ENCODE measurements at places on chromosomes 6 and 20.

DNA sequence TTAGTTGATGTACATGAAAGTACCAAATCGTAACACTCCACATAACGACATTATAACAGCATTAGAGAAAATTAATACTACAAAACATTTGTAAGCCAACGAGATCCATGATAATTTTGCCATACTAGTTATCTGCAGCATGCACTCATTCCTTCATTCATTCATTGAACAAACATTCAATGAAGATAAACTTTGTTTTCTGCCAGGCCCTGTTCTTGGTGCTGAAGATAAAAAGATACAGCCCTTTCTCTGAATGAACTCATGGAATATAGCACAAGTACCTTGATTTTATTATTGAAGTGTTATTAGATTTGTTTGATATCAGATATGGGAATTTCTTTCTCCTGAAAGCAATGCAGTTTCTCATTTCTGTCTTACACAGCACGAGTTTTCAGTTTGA, 524.0 kb downstream of the TFAP2A start:
- DNase-seq: no peak

DNA sequence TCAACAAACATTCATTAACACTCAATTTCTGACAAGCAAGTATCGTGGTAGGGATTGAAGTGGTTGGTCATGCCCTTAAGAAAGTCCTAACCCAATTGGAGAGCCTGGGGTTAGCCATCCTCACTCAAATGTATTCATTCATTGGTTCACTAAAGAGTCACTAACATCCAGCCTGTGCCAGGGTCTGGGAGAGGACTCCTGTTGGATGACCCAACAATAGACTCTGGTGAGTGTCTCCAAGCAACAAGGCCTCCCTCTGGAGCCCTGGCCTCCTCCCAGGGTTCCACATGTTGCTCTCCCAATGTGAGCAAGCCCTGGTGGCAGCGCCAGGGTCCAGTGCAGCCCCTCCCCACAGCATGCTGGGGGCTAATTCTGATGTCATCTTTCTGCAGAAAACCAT, at the start of gene BPIFA3:
BPIFA3 (plus strand) TSS at position 301 of the 400 bp plus-strand sequence. CDS start 185 bp downstream, outside the sequence.
- no peak for DNase-seq

GRCh38 chr6:126574301-126574700, 234.4 kb downstream of the CENPW start:
- DNase-seq: no peak

DNA sequence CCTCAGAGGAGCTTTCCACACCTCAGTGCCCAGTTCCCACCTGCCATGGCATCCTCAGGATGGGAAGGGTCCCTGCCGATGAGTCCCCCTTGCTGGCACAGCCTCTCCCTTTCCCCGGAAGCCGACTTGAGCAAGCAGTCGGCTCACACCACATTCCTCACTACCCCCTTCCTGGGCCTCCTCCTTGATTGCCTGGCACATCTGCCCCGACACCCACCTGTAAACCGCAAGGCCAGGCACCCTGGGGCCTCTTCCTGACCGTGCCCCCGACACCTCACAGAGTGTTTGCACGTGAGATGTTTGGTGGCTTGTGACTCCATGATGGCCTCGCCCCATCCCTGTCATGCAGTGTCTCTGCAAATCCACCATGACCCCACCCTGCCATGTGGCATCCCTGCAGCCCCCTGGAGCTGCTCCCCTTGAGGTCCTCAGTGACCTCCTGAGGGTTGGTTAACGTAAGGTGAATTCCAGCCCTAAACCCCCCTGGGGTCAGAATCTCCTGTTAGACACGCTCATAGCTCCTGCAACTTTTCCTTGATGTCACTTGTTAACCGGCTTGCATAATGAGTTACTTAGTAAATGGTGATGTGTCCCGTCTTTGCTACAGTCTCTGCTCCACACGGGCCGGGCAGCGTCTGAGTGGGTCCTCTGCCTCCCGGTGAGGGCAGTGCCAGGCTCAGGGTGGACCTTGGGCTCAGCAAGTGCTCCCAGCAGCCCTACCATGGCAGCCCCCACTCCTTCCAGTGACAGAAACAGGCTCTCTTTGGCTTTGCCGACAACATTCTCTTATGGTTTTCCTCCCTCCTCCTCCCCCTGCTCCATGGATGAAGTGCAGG, 115.9 kb upstream of the FRMD1 start:
- DNase-seq: no peak

GRCh38 chr6:44120692-44121443, 6.4 kb downstream of the MRPL14 start:
- no peak for DNase-seq

All from HuH-7 (cell line).